ENCODE measurements at places on chromosomes 5 and 9.

DNA sequence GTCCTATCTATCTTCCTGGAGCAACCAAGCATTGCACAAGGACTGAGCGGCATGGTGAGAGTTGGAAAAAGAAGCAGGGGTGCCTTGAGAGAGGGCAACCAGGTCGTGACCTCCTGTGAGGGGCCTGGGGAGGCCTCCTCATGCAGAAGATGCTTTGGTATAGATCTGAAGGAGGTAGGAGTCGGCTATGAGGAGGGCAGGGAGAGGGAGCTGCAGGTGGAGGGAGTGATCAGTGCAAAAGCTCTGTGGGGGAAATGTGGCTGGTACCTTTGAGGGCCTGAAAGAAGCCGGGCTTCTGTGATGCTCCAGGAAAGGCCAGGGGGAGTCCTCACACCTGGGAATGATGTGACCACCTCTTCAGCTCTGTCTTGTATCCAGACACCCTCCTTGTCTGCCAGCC lies 3.6 kb upstream of the SLC25A48 start:
- DNase-seq: no peak

DNA sequence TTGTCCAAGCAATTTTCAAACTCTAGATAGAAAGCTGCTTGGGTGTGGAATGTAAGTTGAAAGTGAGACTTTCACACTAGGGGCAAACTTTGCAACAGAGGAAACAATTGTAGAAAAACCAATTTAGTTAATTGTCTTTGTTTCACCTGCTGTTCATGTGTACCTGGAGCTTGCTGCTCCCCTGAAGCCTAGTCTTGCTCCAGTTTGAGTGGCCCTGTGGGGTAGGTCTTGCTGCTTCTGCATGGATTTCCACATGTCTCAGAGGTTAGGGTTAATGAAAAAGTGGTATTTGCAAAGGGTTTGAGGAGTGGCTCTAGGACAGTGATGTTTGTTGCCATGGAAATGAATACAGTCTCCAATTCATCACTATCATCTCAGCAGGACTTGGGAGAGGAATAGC lies 182.2 kb downstream of the FSTL4 start:
- DNase-seq: no peak

DNA sequence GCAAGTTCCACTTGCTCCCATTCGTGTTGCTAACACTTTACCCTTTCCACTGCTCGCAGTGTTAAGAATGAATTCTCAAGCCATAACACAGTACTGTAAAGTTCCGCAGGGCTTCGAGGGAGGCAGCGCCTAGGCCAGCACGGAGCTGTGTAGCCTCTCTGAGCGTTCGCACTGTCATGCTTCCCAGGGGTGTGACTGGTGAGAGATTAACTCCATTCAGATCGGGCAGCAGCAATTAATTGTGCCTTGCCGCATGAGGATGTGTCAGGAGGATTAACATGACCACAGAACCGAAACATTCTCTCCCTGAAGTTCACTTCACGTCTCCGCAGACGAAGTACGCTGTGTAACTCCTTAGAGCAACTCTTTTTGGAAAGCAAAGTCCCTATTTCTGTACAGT lies 23.2 kb downstream of the ZBTB34 start:
- no peak for DNase-seq

DNA sequence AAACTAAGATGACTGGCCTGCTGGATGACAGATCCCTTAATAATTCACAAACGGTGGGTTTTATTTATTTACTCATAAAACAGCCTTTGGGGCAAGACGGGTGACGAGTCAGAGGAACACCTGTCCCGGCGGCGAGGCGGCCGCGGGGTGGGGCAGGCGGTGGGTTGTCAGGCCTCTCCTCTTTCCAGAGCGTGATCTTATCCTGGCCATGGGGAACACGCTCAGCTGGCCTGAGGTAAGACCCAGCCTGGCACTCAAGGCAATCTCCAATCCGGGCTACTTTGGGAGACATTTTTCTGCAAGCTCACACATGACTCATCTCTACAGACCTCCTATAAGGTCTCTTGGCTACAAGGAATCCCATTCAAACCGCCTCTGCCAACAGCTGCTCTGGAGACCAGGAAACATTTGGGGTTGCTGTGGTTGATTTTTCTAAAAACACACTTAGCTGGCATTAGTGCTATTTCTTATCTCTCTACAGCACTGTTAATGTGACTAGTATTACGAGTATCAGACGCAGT lies 6.3 kb downstream of the RAPGEF1 start:
- DNase-seq: no peak

DNA sequence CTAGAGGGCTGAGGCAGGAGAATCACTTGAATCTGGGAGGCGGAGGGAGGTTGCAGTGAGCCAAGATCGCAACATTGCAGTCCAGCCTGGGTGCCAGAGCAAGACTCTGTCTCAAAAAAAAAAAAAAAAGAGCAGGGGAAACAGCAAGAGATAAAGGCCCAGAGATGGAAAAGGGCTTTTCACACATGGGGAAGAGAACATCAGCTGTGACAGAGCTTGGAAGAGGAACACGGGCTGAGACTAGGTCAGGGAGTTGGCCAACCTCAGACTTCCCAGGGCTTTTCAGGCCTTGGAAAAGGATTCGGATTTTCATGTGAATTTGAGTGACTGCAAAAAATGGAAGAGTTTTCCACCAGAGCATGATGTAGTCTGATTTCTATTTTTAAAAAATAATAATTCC lies 232.0 kb upstream of the NFIL3 start:
- no peak for DNase-seq

DNA sequence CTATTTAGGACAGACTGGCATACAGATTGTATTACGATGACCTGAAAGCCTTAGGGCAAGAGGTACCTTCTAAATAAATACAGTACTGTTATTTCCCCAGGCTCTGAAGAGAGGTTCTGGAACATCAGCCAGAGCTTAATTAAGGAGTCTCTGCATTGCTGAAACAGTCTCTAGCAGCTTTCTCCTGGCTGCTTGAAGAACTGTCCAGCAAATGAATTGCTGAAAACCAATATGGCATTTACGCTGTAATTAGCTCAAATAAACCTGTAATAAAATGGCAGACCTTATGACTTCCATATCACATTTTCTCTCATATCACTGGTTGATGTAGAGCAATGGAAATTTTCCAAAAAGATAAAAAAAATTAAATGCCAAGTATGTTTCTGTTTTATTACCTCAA lies 636.3 kb downstream of the GABRG2 start:
- DNase-seq: no peak

GRCh38 chr5:119954106-119954505 lies 324.7 kb downstream of the FAM170A start:
- no peak for DNase-seq

DNA sequence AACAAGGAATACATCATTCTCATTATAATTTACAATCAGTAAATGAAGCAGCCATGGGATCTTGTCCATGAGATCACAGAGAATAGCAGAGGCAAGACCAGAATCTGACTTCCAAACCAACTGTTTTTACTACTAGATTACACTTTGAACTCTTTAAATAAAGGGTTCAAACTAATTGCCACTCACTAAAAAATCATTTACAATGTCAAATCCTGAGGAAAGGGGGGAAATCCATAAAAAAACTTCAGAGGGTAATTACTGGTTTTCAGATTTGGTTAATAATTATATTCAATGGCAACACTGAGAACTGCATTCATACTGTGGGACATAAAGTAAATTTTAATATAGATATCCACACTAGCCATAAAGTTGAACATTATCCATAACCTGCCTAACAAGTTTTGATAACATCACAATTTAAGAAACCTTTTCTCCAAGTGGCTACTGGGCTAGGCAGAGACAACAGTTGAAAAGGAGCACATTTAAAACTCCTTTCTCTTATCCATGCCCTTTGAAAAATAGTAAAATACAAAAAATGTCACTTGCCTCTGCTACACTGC lies 15.9 kb downstream of the PLPP1 start:
- DNase-seq: no peak

DNA sequence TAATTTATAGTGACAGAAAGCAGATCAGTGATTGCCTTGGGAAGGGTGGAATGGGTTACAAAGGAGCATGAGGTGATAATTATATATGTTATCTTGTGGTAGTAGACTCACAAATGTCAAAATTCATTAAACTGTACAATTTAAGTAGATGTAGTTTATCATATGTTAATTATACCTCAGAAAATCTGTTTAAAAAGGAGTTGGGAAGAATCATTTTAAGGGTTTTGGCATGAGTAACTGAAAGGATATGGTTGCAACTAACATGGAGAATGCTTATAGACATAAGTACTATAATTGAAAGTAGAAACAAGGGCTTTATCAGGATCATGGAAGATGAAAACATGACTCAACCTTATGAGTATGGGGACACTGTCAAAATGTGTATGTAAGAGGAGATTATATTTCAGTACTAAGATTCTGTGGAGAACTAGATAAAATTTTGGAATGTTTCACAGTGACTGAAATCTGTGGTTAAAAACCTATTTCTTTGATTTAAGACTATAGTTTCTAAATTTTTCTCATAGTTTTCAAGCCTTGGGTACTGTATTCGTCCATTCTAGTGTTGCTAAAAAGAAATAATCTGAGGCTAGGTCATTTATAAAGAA lies 73.3 kb downstream of the FCHO2 start:
- DNase-seq: no peak

DNA sequence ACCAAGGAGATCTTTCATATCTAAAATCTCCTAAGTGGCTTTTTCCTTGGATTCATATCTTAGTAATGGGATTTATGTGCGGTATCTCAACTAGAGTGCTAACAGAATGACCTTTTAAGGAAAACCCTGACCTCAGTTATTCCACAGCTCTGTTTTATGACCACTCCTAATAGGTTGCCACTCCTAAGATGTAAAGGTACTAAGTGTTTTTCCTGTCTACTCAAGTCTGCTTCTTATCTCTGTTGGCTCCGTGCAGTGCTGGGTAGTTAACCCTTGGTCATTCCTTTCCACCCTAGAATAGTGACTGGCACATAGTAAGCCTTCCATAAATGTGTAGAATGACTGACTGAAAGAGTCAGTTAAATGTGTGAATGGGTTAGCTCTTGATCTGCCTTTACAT lies 161.4 kb downstream of the DOCK2 start:
- no peak for DNase-seq

GRCh38 chr9:16693616-16694015 lies 176.9 kb downstream of the BNC2 start:
- DNase-seq: no peak

DNA sequence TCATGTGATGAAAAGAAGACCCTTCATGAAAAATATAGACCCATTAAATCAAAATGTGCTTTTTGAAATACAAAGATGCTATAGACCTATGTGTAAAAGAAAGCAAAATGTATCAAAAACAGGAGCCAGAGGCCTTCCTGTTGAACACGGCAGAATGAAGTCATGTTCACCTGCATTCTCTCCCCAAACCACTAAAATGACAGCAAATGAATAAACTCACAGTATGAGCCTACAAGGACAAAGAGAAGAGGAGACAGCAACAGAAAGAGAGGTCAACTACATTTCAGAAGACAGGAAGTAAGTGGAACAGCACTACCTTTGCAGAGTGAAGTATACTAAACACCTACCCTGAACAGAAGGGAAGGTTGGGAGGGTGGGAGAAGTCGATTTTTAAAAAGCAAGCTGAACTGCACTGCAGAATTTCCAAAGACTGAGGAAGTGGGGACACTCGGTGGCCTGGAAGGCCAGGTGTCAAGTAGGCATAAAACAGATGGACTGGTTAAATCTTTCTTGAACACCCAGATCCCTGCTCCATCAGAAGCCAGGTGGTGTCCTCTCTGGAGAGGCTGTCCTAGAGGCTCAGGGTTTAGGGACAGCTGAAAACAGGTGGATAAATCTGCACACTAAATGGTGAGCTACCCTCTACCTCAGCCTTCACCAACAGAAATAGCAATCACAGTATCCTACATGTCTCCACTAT lies 48.9 kb downstream of the MED27 start:
- no peak for DNase-seq

- DNase-seq: no peak
These were observed 74.3 kb downstream of the KIAA0825 start for GRCh38 chr5:94544031-94544650.

DNA sequence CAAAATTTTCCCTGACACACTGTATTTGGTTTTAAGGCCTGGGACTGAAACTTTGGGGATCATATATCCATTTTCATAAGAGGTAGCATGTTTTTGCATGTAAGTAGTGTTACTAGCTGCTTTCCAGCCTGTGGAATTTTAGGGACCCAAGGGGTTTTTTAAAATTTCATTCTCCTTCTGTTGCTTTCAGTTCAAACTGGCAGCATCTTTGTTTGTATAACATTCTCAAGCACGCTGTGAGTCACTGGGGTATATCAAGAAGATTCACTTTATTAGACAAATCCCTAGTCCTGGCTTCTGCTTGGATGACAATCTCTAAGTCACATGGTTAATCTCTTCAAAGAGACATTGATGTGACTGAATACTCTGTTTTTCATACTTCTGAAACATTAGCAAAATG lies 479.0 kb downstream of the CYLC2 start:
- DNase-seq: no peak

- no peak for DNase-seq
These were observed 209.7 kb upstream of the PRR16 start for GRCh38 chr5:120254385-120254784.

Measured in activated T-cell treated with anti-CD3 and anti-CD28 coated beads for 1 hour (primary cell).